Muscle of leg (tissue), 16 donors: ENCODE measurements at places on chromosomes 7 and 10. TPM values are rescaled to one million over a fixed set of nuclear protein-coding genes. Genes with fewer than 3 reads are reported as not detected.

DNA sequence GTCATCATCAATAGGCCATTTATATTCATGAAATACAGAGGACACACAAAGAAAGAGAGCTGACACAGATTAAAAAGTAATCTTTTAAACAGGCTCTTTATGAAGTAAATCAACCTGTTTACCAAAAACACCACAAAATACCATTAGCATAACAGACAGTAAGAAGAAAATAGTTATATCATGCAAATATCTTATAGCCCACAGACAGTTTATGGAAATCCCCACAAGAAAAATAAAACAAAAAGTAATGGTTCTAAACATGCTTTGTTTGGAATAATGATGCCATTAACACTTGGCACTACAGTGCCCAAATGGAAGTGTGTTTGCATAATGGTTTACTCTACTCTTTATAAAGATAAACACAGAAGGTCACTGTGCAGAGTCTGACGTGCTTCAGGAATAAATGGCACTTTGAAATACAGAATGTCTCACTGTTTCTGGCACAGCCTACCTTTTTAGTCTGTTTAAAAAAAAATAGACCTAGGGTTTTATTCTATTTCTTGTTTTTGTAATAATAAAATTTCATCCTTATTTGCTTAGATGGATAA is 30.1 kb downstream of the SEMA3D start:
- H3K4me3 ChIP-seq: no peak overlapping the region
- H3K4me1 ChIP-seq: no peaks in the 10 kb centered on the region
- no peak overlapping the region for H3K27ac ChIP-seq
- no peak for DNase-seq

TMEM26 gene
- total RNA-seq: 9.1 TPM

GRCh38 chr7:154864523-154864891 is 138.4 kb downstream of the PAXIP1 start:
- no peaks in the 10 kb centered on the region for H3K4me1 ChIP-seq
- DNase-seq: no peak
- no peak overlapping the region for H3K4me3 ChIP-seq
- H3K27ac ChIP-seq: no peak overlapping the region
- H3K36me3 ChIP-seq: no peaks in the 10 kb centered on the region

DNA sequence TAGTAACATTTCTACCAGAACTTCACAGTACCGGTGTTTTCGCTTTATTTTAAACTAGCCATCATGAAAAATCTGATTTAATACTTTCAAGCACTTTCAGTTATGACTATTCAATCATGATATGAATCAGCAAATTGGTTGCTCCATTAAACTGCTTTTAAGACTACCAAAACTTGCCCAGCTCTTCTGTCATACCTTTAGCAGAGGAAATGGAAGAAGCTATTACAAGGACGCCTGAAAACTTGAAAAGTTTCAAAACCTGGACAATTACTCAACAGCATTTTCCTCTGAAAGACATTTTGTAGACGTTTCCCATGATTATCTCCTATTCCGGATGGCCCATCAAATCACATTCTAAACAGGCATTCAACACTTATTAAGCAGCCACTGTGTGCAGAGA is 2.0 kb downstream of the JAZF1 start:
- DNase-seq: no peak
- H3K4me1 ChIP-seq: peaks cover 20% of the 10 kb centered on the region
- H3K4me3 ChIP-seq: no peak overlapping the region
- H3K36me3 ChIP-seq: no peaks in the 10 kb centered on the region
- H3K27me3 ChIP-seq: no peaks in the 10 kb centered on the region

GRCh38 chr7:72467237-72467636 is 55.1 kb upstream of the CALN1 start:
- H3K4me3 ChIP-seq: no peak overlapping the region
- no peak for DNase-seq
- H3K36me3 ChIP-seq: no peaks in the 10 kb centered on the region
- H3K4me1 ChIP-seq: no peaks in the 10 kb centered on the region
- H3K27ac ChIP-seq: no peak overlapping the region
- no peaks in the 10 kb centered on the region for H3K27me3 ChIP-seq

DNA sequence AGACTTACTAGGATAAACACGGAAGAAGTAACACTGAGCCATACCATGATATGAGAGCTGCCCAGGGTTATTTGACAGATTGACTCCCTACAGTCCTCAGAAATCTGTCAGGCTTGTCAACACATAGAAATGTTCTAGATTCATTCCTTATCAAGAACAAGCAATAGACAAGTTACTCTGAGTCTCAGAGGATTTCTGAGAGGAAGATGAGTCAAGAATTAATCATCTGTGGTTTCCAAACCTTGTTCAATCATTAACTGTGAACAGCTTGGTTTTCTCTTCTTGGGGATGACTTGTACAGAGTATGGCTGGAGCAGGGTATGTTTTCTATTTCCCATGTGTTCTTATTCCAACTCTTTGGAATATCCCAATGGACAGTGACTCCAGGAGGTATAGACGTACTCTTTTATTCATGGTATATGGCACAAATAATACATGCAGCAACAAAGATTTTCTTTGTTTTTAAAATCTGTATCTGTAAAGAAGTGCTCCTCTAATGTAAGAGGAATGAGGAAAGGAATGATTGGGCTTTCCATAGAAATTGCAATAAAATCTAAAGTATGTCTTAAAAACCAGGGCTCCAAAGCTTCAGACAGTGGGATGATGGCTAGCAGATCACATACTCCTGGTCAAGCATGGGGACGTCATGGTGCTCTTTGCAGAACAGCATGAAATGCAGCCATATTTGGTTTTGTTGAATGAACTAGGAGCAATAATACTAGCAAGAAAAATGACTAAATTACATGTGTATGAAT is 11.9 kb upstream of the SFR1 start:
- H3K4me1 ChIP-seq: no peaks in the 10 kb centered on the region
- no peaks in the 10 kb centered on the region for H3K27me3 ChIP-seq
- no peak overlapping the region for H3K4me3 ChIP-seq
- H3K36me3 ChIP-seq: no peaks in the 10 kb centered on the region

PGAM2 gene
- total RNA-seq: 412 TPM

GRCh38 chr7:139403601-139404000 is 43.9 kb downstream of the LUC7L2 start:
- H3K36me3 ChIP-seq: peaks cover 53% of the 10 kb centered on the region
- H3K27ac ChIP-seq: no peak overlapping the region
- no peak overlapping the region for H3K4me3 ChIP-seq
- H3K27me3 ChIP-seq: no peaks in the 10 kb centered on the region

- H3K4me1 ChIP-seq: peaks cover 8% of the 10 kb centered on the region
- peak overlapping the region; percentile 13 for H3K27ac ChIP-seq
- no peaks in the 10 kb centered on the region for H3K36me3 ChIP-seq
- peak; percentile 88 for DNase-seq
These were observed 907.6 kb downstream of the KCNMA1 start for GRCh38 chr10:76729841-76730487.

- H3K27me3 ChIP-seq: no peaks in the 10 kb centered on the region
- H3K4me1 ChIP-seq: peaks cover 2% of the 10 kb centered on the region
- no peak overlapping the region for H3K27ac ChIP-seq
- no peaks in the 10 kb centered on the region for H3K36me3 ChIP-seq
These were observed 98.9 kb upstream of the ARHGAP21 start for GRCh38 chr10:24822590-24822989.

ABCC2 gene
- 1.1 TPM for total RNA-seq

C7orf57 gene
- 0.09 TPM for total RNA-seq

GRCh38 chr7:106041140-106041717 is 70.9 kb downstream of the SYPL1 start:
- no peak overlapping the region for H3K27ac ChIP-seq
- DNase-seq: no peak
- H3K36me3 ChIP-seq: no peaks in the 10 kb centered on the region
- H3K4me3 ChIP-seq: no peak overlapping the region
- peaks cover 13% of the 10 kb centered on the region for H3K27me3 ChIP-seq

MAGI2 gene
- 6.0 TPM for total RNA-seq

- no peak overlapping the region for H3K27ac ChIP-seq
- no peaks in the 10 kb centered on the region for H3K27me3 ChIP-seq
- no peak for DNase-seq
- H3K4me3 ChIP-seq: no peak overlapping the region
- no peaks in the 10 kb centered on the region for H3K36me3 ChIP-seq
- H3K4me1 ChIP-seq: no peaks in the 10 kb centered on the region
These were observed 256.1 kb downstream of the COBL start for GRCh38 chr7:51060536-51060935.

- H3K27ac ChIP-seq: no peak overlapping the region
- no peaks in the 10 kb centered on the region for H3K36me3 ChIP-seq
- peaks cover 45% of the 10 kb centered on the region for H3K27me3 ChIP-seq
- H3K4me1 ChIP-seq: no peaks in the 10 kb centered on the region
- DNase-seq: no peak
- no peak overlapping the region for H3K4me3 ChIP-seq
These were observed 17.7 kb downstream of the PTPRN2 start for GRCh38 chr7:158569858-158570323.

DNA sequence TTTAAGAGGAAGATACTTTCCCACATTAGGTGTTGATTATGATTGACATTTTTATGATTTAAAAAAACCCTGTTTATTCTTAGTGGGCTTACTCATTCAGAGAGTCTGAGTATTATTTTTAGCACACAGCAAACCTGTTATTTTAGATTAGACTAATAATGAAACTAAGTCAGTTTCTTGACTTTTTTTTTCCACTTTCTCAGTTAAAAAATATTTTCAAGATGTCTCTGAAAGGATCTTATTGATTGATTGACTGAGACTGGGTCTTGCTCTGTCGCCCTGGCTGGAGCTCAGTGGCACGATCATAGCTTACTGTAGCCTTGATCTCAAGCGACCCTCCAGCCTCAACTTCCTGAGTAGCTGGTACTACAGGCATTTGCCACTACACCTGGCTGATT is 20.4 kb upstream of the INPP5F start:
- H3K4me3 ChIP-seq: no peak overlapping the region
- peaks cover 2% of the 10 kb centered on the region for H3K4me1 ChIP-seq
- no peak for DNase-seq
- no peaks in the 10 kb centered on the region for H3K36me3 ChIP-seq
- H3K27me3 ChIP-seq: peaks cover 2% of the 10 kb centered on the region

DNA sequence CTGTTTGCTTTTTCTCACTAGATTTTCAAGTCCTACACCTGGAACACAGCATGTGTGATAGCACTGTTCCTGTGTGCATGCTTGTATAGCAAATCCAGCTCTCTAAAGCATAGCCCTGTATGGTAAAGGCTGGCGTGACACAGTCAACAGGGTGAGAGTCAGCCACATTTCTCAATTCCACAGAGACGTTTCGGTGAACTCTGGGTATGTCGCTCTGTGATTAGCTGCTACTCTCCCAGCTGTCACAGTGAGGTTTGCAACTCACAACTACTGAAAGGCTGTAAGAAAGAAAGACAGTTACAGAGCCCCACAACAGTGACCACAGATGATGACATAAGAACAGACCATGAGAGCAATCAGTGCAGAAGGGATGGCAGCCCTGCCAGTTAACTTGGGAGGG is 170.6 kb upstream of the IMMP2L start:
- peaks cover 3% of the 10 kb centered on the region for H3K4me1 ChIP-seq
- H3K36me3 ChIP-seq: peaks cover 9% of the 10 kb centered on the region
- H3K27ac ChIP-seq: no peak overlapping the region
- H3K4me3 ChIP-seq: no peak overlapping the region
- no peaks in the 10 kb centered on the region for H3K27me3 ChIP-seq

DNA sequence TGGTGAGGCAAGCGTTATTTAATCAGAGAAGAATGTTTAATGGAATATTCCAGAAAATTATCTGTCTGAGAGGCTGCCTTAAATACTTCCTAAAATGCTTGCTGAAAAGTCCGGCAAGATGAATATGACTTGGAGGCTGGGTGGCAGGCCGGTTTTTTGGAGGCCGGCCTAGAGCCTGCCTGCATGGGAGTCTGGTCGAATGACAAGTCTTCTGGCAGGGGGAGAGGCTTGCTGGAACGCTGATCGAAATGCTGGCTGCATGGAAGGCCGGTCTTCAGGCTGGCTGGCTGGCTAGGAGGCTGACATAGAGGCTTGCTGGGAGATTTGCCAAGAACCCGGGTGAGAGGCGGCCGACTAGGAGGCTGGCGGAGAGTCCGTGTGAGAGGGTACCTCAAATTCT is 135.7 kb downstream of the OR13A1 start:
- peaks cover 3% of the 10 kb centered on the region for H3K4me1 ChIP-seq
- H3K36me3 ChIP-seq: no peaks in the 10 kb centered on the region
- H3K4me3 ChIP-seq: no peak overlapping the region
- no peak overlapping the region for H3K27ac ChIP-seq

DNA sequence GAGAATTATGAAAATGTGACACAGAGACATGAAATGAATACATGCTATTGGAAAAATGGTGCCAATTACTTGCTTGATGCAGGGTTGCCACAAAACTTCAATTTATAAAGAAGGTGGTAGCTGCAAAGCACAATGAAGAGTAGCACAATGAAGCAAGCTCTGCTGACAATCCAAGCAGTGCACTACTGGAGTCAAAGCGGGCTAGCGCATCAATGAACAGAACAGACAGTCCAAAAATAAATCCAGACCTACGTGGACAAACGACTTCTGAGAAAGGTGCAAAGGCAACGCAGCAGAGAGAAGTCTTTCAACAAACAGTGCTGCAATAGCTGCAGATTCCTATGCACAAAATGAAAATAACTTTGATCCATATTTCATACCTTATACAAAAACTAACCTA is 75.8 kb downstream of the LARP4B start:
- no peaks in the 10 kb centered on the region for H3K4me1 ChIP-seq
- no peak for DNase-seq
- no peak overlapping the region for H3K27ac ChIP-seq
- no peak overlapping the region for H3K4me3 ChIP-seq
- peaks cover 21% of the 10 kb centered on the region for H3K36me3 ChIP-seq
